Brain microvascular endothelial cell (primary cell): ENCODE measurements at places on chromosomes 2 and 18.

DNA sequence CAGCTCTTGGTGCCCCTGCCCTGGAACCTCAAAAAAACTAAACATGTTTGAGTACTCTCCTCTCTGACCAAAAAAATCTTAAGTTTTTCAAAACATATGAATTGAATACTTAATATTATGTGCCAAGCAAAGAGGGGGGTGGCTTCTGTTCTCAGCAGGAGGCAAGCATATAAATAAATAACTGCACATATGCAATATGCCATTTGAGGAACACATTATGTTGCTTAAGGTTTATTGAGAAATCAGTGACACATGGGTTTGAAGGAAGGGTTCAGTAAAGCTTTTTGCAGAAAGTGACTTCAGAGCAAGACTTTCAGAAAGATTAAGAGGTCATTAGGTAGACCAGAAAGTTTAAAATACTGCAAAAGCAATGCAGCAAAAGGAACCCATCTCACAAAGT is 429.2 kb downstream of the TDRD15 start:
- no peak for DNase-seq

- no peak for DNase-seq
Observed at GRCh38 chr2:154836632-154837031, 138.1 kb downstream of the KCNJ3 start.

- no peak for DNase-seq
Observed at GRCh38 chr2:20702563-20702962, 35.6 kb downstream of the GDF7 start.

- no peak for DNase-seq
Observed at GRCh38 chr2:114160263-114160981, 270.5 kb downstream of the ACTR3 start.

- DNase-seq: no peak
Observed at GRCh38 chr2:43824951-43825493, 13.6 kb downstream of the ABCG5 start.

GRCh38 chr18:31206787-31207381 is 44.2 kb upstream of the DSC1 start:
- DNase-seq: peak; percentile 33

- DNase-seq: no peak
Observed at GRCh38 chr2:65057391-65058052, 1.3 kb downstream of the CEP68 start.

- no peak for DNase-seq
Observed at GRCh38 chr2:13218205-13218604, 501.5 kb downstream of the TRIB2 start.

- peak; percentile 80 for DNase-seq
Observed at GRCh38 chr2:223930103-223930976, 14.8 kb downstream of the WDFY1 start.

GRCh38 chr2:147937744-147938349 is 82.7 kb downstream of the ORC4 start:
- DNase-seq: no peak

GRCh38 chr2:64213532-64214275 is 69.5 kb upstream of the PELI1 start:
- DNase-seq: no peak

DNA sequence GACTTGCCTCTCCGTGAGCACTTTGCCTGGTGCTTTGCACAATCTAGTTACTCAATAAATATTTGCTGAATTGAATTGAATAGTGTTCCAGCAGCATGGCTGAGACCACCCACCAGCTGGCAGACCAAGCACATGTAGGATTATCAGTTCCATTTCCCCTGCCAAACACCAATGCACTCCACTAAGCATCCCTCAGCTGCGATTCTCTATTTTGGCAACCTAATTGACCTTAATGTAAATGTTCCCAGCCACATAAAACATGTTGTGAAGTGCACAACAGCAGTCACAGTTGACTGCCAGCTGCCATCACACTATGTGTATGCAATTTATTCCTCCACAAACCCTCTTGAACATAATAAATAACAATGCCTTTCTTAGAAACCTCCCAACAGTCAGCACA is 1879.4 kb upstream of the PIK3C3 start:
- no peak for DNase-seq

- no peak for DNase-seq
Observed at GRCh38 chr2:119174993-119175347, 16.4 kb upstream of the C1QL2 start.
